ENCODE measurements at places on chromosomes 5 and 9.

DNA sequence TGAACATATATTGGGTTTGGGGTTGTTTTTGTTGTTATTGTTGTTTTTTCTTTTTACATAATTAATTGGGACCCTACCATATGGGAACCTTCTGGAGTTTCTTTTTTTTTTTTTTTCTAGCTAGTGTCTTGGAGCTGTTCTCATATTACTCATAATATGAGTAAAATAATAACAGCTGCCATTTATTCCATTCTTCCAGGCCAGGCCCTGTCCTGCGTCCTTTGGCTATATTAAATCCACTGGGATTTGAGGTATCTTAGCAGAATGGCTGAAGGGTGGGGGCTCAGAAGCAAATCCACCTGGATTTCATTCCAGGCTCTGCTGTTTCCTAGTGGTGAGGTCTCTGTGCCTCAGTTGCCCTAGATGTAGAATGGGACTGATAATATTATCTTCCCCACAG lies 47.2 kb upstream of the RPL26L1 start:
- DNase-seq: no peak

DNA sequence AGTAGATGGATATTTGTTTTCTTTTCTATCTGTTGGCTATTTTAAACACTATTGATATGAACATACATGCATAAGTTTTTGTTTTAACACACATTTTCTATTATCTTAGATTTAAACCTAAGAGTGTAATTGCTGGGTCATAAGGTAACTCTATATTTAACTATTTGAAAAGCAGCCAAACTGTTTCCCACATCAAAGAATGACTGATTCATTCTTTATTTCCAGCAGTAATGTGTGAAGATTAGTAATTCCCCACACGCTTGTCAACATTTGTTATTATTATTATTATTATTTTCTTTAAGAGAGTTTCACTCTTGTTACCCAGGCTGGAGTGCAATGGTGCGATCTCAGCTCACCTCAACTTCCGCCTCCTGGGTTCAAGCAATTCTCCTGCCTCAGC lies 1495.8 kb downstream of the EFNA5 start:
- DNase-seq: no peak

DNA sequence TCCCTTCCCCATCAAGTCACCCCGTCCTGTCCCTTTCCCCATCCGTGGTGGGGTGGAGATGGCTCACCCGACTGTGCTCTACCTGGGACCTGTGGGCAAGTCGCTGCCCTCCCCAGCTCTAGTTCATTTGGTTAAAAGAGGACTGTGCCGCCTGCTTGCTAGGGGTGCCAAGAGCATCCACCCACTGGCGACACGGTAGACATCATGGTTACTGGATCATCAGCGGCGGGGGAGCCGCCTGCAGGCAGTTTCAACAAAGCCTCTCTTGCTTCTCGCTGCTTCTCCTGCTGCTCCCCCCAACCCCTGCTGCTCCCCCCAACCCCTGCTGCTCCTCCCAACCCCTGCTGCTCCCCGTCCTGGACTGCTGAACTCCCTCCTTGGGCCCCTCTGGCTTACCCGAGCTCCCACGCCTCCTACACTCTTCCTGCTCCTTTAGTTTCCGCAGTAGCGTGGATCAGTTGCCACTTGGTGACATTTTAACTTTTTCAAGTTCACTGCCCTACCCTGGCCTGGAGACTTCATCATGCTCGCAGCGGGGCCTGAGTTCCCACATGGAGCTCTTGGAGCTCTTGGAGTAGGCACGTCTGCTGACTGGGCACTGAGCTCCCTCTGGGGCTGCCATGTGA lies 22.0 kb upstream of the SCGB3A1 start:
- DNase-seq: no peak

DNA sequence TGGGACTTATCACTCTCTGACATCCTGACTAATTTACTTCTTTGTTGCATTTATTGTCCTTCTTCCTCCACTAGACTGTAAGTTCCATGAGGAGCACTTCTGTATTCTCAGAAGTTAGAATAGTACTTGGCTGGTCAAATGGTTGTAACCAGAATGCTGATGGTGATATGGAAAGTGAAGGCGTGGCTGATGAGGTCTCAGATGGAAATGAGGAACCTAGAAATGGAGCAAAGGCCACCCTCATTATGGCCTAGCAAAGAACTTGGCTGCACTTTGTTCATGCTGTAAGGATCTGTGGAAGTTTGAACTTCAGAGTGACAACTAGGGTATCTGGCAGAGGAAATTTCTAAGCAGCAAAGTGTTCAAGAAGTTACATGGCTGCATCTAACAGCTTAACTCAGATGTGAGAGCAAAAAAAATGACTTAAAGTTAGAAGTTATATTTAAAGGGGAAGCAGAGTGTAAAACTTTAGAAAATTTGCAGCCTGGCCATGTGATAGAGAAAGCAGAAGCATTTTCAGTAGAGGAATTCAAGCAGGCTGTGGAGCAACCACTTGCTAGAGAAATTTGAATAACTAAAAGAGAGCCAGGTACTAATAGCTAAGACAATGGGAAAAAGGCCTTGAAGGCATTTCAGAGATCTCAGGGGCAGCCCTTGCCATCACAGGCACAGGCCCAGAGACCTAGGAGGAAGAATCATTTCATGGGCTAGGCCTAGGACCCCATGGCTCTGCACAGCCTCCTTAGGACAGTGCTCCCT lies 14.9 kb upstream of the SLC22A5 start:
- no peak for DNase-seq

DNA sequence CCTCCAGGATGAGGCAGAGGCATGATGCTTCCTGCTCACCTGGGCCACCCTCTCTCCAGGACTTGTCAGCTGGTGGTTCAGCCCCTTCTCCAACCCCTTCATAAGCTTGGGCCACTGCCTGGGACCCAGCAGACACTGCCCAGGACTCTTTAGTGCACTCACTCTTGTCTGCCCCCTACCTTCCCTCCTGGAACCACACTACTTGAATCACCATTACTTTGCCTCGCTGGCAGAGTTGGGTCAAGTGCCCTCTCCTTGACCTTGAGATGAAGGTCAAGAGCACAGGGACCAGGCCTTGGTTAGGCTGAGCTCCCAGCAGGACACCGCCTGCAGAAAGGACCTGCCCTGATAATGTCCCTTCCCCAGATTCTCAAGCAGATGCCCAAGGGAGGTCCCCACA lies 8.5 kb upstream of the ENDOG start:
- DNase-seq: no peak

- DNase-seq: no peak
Observed at GRCh38 chr5:84372066-84372695, 12.5 kb downstream of the EDIL3 start.

GRCh38 chr5:177086654-177087397 lies at the start of gene FGFR4:
TSS of gene FGFR4 (plus strand) at chr5:177086915. CDS start at chr5:177089603, 2,688 bp downstream.
- peak; percentile 37 for DNase-seq

- no peak for DNase-seq
Observed at GRCh38 chr9:134442486-134443173, 116.4 kb downstream of the RXRA start.

DNA sequence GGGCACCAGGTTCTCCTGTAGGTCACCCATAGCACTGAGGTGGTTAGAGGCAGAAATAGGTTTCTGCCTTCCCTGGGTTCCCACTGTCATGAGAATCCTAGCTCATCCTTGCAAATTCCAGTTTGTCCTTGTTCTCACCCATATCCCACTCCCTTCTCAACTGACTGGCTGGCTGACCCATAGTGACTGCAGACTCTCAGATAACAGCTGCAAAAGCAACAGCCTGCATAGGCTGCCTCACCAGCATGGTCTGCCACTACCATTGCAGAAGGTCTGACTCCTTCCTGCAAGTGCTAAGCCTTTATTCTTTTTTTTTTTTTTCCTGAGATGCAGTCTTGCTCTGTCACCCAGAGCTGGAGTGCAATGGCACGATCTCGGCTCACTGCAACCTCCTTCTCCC lies 194.0 kb downstream of the SEMA6A start:
- no peak for DNase-seq

DNA sequence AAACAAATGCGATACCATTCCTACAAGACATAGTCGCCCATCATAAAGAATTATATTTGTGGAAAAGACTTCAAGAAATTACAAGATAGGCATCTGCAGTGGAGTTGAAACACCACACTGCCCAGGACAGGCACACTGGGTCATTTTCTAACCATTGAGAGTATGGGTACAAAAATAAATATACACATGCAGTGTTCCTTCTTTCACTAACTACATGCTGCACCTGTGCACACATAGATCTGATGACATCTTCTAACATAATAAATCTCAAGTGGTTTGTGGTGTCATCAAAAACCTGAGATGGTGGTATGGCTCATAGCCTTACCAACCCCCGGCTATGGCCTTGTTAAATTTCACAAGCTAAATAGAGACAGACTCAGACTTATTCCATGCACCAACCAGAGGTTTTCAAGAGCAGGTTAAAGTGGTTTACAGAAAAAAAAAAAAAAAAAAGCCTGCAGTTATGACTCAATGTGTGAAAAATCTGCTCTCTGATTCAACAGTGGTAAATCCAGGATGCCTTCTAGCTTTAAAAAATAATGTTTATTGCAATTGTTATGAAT lies 12.4 kb upstream of the NFIB start:
- no peak for DNase-seq

DNA sequence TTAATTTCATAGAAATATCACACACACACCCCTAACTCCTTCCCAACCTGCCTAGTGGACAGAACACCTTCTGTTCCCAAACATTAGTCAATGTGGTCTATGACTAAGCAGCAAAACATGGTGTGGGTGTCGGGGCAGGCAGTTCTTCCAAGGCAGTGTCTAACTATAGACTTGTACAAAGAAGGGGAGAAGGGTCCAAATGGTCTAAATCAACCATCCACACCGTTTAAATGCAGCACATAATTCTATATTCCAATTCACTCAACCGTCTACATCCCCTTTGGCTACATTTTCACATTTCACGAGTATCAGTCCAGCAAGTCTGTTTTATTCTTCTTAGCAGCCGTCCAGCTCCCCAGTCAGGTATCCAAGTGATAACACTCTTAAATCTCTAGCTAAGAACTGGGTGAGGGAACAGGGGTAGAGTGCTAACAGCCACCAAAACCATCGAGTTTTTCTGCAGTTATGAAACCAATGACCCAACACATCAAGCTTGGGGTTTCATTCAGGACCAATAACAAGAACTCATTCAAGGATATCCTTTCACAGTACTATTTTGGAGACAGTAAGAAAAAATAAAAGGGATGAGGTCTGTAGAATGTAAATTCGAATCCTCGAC lies 3.3 kb downstream of the ZNF608 start:
- DNase-seq: no peak

DNA sequence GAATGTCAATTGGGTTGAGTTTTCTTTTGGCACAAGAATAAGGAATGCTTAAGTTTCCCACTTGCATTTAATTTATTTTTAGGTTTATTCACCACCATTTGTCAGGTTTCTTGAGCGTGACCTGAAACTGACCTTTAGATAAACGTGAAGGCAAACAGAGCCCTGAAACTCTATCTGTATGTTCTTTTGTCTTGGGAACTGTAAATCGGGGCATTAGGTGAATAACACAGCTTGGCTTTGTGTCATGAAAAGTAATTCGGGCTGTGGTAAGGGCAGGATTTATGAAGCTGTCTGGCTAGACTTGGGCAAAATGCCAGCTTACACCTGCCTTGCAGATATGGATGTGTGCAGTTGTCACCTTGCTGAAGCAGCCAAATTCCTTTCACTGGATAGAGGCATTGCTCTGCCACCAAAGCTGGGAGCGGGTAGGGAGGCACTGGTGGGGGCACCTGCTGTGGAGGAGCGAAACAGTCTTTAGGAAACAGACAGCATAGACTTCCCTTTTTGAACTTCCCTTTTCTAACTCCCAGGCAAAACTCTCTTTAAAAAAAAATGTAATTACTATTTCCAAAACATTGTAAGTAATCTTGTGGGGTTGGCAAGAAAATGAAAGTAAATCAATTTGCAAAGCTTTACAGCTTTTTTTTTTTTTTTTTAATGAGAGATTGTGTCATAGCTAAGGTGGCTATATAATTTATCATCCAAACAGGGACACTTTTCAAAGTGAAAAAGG lies 545.2 kb downstream of the CSNK1G3 start:
- DNase-seq: no peak

- no peak for DNase-seq
Observed at GRCh38 chr5:15746833-15747232, 246.9 kb downstream of the FBXL7 start.

DNA sequence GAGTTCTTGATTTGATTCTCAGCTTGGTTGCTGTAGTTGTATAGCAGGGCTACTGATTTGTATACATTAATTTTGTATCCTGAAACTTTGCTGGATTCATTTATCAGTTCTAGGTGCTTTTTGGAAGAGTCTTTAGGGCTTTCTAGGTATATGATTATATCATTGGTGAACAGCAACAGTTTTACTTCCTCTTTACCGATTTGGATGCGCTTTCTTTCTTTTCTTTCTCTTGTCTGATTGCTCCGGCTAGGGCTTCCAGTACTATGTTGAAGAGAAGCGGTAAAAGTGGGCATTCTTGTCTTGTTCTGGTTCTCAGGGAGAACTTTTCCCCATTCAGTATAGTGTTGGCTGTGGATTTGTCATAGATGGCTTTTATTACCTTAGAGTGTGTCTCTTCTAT lies 158.9 kb downstream of the SAXO1 start:
- no peak for DNase-seq

DNA sequence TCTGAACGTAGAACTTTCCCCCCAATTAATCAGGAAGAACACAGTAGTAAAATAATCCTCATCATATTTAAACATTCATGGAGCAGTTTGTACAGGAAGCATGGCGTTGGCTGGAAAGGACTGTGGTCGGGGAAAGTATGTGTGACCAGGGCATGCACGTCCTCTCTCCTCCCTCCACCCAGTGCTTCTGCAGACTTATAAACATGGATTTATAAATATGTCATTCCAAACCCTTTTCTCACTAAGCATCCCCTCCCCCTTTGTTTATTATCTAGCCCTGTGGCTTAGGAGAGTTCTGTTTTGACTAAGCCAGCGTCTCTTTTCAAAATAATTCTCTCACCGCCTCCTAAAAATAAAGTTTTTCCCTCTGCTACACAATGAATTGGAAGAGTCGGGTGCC lies 70.4 kb upstream of the DAP start:
- DNase-seq: no peak

DNA sequence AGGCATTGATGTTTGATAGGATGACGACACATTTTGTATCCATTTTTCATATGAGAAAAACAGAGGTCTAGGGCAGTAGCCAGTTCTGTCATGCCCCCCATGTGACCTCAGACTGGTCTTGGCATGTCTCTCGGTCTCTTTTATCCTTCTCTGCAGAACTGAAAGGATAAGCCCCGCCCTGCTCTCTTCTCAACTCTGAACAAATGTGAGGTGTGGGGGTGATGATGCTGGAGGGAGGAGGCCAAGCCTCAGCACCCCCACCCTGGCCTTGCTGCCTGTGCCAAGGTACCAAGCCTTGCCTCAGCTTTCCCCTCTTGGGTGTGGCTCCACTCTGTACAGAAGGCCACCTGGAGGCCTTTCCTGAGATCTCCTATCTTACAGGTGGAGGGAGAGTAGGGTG lies 19.5 kb upstream of the CRB2 start:
- no peak for DNase-seq

Measured in activated T-cell treated with anti-CD3 and anti-CD28 coated beads for 24 hours (primary cell).